ENCODE measurements at places on chromosomes 5 and 9.

GRCh38 chr5:126284977-126285696 is 138.1 kb upstream of the GRAMD2B start:
- DNase-seq: no peak

- no peak for DNase-seq
These were observed 1.3 kb downstream of the TNFSF15 start for GRCh38 chr9:114804505-114804904.

GRCh38 chr5:130710596-130710995 is 454.5 kb downstream of the HINT1 start:
- no peak for DNase-seq

- peak; percentile 63 for DNase-seq
These were observed 215.6 kb downstream of the ROR2 start for GRCh38 chr9:91734371-91734981.

DNA sequence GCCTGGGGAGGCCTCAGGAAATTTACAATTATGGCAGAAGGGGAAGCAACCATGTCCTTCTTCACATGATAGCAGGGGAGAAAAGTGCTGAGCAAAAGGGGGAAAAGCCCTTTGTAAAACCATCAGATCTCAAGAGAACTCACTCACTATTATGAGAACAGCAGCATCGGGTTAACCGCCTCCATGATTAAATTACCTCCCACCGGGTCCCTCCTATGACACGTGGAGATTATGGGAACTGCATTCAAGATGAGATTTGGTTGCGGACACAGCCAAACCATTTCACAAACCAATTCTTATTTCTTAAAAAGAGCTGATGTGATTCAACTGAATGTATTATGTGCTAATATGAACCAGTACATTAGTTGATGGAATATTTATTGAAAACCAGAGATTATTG is 63.9 kb downstream of the PARP8 start:
- no peak for DNase-seq

- no peak for DNase-seq
These were observed 9.4 kb downstream of the LCN12 start for GRCh38 chr9:136961279-136962065.

GRCh38 chr9:134475011-134475790 is 148.9 kb downstream of the RXRA start:
- DNase-seq: no peak

Measured in activated CD4-positive, alpha-beta T cell treated with anti-CD3 and anti-CD28 coated beads, Interleukin-2, Interleukin-6, amounts not matched to agents 100 ng/mL and 50 ng/mL, durations not matched to agents 16 hours and 8 hours (primary cell).